NT2/D1 (cell line): ENCODE measurements at places on chromosomes 4 and X.

DNA sequence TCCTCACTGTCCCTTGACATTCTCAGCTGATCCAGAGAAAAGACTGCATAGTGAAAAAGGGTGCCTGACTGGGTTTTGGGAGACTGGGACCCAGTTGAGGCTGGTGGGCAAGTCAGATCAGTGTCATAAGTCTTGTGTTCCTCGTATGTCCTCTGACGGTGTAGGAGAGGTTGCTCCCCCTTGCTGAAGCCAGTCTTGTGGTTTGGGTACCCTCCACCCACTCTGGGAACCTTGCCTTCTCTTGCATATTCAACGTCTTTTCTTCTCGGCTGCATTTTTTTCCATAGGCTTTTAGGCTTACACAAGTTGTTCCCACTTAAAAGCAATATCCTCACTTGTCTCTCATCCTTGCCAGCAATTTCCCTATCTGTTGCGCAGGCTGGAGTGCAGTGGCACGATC lies 211.9 kb downstream of the PTTG2 start:
- no peak for DNase-seq

GRCh38 chr4:7024336-7024890 lies 18.8 kb upstream of the TADA2B start:
- no peak for DNase-seq

DNA sequence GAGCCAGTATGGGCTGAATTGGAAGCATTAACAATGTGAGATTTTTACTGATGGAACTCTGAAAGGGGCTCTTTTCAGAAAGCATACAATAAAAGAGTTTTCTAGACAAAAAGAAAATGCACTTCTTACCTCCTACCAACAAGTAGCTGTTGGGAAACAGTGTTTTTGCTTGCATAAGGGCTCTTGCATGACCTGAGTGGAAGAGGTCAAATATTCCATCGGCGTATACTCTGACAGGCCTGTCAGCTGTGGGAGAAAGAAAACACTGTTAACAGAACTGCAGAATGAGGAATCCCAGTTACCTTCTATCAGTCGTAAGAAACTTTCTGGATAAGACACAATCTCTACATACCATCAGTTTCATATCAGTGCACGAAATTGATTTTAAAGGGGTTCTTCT lies 39.5 kb downstream of the PCYT1B start:
- no peak for DNase-seq

GRCh38 chrX:124421898-124422655 lies 75.7 kb downstream of the SH2D1A start:
- peak; percentile 15 for DNase-seq

DNA sequence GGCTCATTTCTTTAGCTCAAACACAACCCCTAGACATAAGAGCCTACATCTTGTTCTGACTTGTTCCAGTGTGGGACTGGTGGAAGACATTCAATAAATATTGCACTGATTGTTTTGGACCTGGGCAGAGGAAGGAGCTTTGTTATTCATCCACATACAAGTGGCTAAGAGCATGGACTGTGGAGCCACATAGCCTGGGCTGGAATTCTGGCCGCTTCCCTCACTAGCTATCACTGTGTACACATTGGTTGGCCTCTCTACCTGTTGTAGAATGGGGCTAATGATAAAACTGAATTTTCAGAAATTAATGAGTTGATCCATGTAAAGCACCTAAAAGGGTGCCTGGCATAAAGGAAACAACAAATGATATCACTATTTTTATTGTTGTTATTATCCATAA lies 80.0 kb downstream of the ZNF674 start:
- no peak for DNase-seq

GRCh38 chr4:102343964-102344519 lies 1.2 kb downstream of the SLC39A8 start:
- DNase-seq: no peak

- no peak for DNase-seq
Measured at GRCh38 chr4:23887989-23888388, 1.9 kb downstream of the PPARGC1A start.

GRCh38 chr4:48193921-48194468 lies 59.9 kb upstream of the TXK start:
- DNase-seq: no peak

DNA sequence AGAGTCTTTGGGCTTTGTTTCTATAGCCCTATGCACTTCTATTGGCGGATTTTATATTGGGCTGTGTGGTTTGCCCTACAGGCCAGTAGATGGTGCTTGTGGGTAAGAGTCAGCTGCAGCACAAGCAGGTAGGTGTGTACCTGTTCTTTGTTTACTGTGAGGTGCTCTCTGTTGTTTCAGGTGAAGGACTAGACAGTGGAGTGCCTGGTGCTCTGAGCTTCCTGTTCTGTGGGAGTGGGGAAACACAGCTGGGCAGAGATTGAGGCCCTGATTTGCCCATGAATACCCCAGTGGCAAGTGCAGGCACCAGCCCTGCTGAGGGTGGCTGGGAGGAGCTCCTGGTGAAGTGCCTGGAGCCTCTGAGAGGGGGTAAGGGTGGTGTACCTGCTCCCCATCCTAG lies 26.3 kb upstream of the UCP1 start:
- DNase-seq: no peak

DNA sequence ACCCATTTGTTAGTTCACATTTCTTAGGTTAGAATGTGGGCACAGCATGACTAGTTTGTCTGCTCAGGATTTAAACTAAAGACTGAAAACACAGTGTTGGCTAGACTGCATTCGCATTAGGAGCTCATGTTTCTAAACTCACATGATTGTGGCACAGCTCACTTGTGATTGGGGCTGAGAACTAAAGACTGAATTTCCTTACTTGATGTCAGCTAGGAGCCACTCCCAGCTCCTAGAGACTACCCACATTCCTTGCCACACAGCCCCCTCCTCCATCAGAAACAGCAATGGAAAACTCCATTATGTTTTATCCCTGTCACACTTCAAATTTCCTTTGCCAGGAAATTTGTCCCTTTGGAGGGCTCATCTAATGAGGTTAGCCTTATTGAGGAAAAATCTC lies 170.2 kb upstream of the NUDT6 start:
- no peak for DNase-seq

DNA sequence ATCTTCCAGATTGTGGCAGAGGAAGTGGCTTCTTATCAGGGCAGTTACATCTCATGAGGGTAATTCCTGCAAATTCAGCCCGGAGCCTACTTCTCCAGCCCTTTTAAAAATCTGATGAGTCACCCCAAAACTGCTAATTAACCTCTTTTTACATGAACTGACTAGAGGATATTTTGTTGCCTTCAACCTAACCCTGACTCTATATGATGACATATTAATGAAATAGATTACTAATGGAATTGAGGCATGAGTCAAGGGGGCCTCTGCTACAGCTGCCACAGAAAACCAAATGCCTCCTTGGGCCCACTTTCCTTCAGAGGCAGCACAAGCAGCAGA lies 72.5 kb downstream of the QRFPR start:
- no peak for DNase-seq
